ENCODE measurements at places on chromosomes 3 and 15. TPM values are rescaled to one million over a fixed set of nuclear protein-coding genes. Genes with fewer than 3 reads are reported as not detected.

- DNase-seq: no peak
Measured at GRCh38 chr15:81774309-81774708, 271.5 kb downstream of the MEX3B start.

DNA sequence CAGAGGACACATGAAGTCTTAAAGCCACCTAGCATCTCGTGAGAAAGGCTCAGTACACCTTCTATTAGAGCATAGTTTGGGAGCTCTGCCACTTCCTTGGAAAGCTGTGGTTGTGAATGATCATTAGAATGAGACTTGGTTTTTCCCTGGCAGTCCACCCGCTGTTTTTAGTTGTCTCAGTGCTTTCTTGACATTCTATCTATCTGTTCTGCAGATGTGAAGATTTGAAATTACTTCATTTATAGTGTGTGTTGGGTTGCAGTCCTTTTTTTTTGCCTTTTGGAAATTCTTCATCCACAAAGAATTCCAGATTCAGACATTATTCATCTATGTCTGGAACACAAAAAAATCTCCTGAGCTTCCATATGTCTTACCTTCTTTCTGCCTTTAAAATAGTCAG, 23.7 kb downstream of the PPP2R3A start:
- no peak for DNase-seq

DNA sequence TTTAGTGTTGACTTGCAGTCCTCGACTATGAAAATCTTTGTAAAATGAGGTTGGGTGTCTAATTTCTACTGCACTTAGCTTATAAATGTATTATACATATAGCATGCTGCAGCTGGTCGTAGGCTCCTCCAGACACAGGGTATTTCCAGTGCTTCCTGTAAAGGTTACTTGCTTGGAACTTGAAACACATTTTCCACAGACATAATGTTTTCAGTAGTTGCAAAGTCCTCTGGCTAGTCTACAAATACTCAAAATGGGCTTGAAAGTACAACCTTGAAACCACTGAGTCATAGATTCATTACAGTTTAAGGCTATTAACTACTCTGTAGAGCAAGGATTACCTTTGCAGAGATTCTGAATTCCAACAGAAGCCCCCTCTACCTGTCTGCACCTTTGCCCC, 464.1 kb downstream of the RAP2B start:
- DNase-seq: no peak

- DNase-seq: no peak
Measured at GRCh38 chr3:14874784-14875183, 56.0 kb downstream of the FGD5 start.

- DNase-seq: no peak
Measured at GRCh38 chr3:172447611-172448579, at the start of gene GHSR. Gene GHSR, minus strand, starts transcription at chr3:172448456. Its CDS starts 43 bp downstream, at chr3:172448413.

DNA sequence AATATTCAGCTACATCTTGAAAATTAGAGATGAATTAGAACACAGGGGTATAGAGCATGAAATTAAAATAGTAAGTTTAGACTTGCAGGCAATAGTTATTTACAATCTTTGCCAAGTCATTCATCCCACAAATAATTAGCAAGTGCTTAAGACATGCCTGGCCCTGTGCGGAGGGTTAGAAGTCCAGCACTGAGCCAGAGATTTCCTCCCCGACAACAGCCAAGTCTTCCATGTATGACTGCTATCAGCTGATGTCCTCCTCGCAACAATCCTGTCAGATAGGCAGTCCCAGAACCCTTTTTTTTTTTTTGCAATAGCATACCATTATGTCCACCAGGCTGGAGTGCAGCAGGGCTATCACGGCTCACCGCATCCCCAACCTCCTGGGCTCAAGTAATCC, 14.6 kb downstream of the SIN3A start:
- no peak for DNase-seq

The XCR1 gene
- not detected for total RNA-seq

The SNX22 gene
- 2.3 TPM for total RNA-seq

The CHL1 gene
- total RNA-seq: not detected

The A4GNT gene
- total RNA-seq: not detected
